Spleen (tissue), 13 donors: ENCODE measurements at places on chromosomes 4 and X. TPM values are rescaled to one million over a fixed set of nuclear protein-coding genes. Genes with fewer than 3 reads are reported as not detected.
A peak's percentile ranks its signal among the peaks of the same experiment; 100 is the strongest.

AR gene
- polyA plus RNA-seq: 0.15 TPM

GRCh38 chr4:167234316-167234881 is at the start of gene SPOCK3:
Gene SPOCK3, minus strand, starts transcription at chr4:167234494.
- no peak within 1 kb of the TSS for H3K27ac ChIP-seq
- no peaks in the 10 kb centered on the region for H3K4me1 ChIP-seq
- peak within 1 kb of the TSS; percentile 44 for H3K4me3 ChIP-seq
- H3K27me3 ChIP-seq: no peaks in the 10 kb centered on the region

- H3K27me3 ChIP-seq: no peaks in the 10 kb centered on the region
- H3K36me3 ChIP-seq: no peaks in the 10 kb centered on the region
- DNase-seq: no peak
Observed at GRCh38 chr4:40046311-40046980, 10.2 kb upstream of the N4BP2 start.

DNA sequence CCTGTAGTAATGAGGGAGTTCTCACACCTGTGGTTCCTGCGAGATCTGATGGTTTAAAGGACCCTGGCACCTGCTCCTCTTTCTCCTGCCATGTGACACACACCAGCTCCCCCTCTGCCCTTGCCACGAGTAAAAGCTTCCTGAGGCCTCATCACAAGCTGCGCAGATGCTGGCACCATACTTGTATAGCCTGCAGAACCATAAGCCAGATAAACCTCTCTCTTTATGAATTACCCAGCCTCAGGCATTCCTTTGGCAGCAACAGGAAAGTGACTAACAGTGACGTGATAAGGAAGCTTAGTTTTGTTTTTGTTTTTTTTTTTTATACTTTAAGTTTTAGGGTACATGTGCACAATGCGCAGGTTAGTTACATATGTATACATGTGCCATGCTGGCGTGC is 130.9 kb downstream of the AFAP1 start:
- H3K27me3 ChIP-seq: no peaks in the 10 kb centered on the region
- no peaks in the 10 kb centered on the region for H3K36me3 ChIP-seq
- peaks cover 5% of the 10 kb centered on the region for H3K4me1 ChIP-seq
- no peak for DNase-seq
- peak overlapping the region; percentile 26 for H3K27ac ChIP-seq

GRCh38 chr4:128859887-128860677 is 50.6 kb downstream of the JADE1 start:
- no peak overlapping the region for H3K4me3 ChIP-seq
- H3K36me3 ChIP-seq: peaks cover 95% of the 10 kb centered on the region
- H3K4me1 ChIP-seq: peaks cover 61% of the 10 kb centered on the region
- no peak for DNase-seq
- no peaks in the 10 kb centered on the region for H3K27me3 ChIP-seq

DNA sequence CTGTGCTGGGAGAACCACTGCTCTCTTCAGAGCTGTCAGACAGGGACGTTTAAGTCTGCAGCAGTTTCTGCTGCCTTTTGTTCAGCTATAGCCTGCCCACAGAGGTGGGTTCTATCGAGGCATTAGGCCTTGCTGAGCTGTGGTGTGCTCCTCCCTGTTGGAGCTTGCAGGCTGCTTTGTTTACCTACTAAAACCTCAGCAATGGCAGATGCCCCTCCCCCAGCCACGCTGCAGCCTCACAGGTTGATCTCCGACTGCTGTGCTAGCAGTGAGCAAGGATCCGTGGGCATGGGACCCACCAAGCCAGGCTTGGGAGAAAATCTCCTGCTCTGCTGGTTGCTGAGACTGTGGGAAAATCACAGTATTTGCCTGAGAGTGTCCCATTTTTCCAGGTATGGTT is 133.8 kb upstream of the UBQLN2 start:
- no peaks in the 10 kb centered on the region for H3K36me3 ChIP-seq
- DNase-seq: no peak
- no peak overlapping the region for H3K4me3 ChIP-seq
- no peak overlapping the region for H3K27ac ChIP-seq
- no peaks in the 10 kb centered on the region for H3K27me3 ChIP-seq
- H3K4me1 ChIP-seq: no peaks in the 10 kb centered on the region

GRCh38 chr4:8478801-8479744 is 38.5 kb downstream of the TRMT44 start:
- H3K4me3 ChIP-seq: no peak overlapping the region
- H3K27me3 ChIP-seq: no peaks in the 10 kb centered on the region
- no peak overlapping the region for H3K27ac ChIP-seq
- peak; percentile 71 for DNase-seq
- no peaks in the 10 kb centered on the region for H3K4me1 ChIP-seq
- peaks cover 41% of the 10 kb centered on the region for H3K36me3 ChIP-seq

NPY2R gene
- not detected for polyA plus RNA-seq

- no peak for DNase-seq
- no peak overlapping the region for H3K27ac ChIP-seq
- H3K36me3 ChIP-seq: peaks cover 79% of the 10 kb centered on the region
- H3K27me3 ChIP-seq: no peaks in the 10 kb centered on the region
Observed at GRCh38 chr4:6596948-6597347, 22.0 kb downstream of the MAN2B2 start.
